Activated T-cell treated with anti-CD3 and anti-CD28 coated beads for 24 hours (primary cell): ENCODE measurements at places on chromosomes 7 and 10.

DNA sequence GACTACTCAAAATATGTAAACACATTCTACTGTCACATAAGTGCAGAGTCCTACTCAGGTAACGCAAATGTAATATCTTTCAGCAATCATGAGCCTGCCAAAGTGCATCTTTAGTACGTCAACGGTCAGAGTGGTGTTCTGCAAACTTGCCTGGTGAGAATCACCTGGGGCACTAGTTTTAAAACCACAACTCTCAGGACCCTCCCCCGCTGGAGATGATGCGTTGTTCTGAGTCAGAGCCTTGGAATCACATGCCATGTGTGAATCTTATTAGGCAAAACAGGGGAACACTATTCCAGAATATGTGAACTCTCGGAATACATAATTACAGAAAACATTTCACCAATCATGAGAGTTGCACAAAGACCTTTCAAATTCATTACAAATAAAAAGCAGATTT lies 115.7 kb downstream of the TPK1 start:
- DNase-seq = no peak

DNA sequence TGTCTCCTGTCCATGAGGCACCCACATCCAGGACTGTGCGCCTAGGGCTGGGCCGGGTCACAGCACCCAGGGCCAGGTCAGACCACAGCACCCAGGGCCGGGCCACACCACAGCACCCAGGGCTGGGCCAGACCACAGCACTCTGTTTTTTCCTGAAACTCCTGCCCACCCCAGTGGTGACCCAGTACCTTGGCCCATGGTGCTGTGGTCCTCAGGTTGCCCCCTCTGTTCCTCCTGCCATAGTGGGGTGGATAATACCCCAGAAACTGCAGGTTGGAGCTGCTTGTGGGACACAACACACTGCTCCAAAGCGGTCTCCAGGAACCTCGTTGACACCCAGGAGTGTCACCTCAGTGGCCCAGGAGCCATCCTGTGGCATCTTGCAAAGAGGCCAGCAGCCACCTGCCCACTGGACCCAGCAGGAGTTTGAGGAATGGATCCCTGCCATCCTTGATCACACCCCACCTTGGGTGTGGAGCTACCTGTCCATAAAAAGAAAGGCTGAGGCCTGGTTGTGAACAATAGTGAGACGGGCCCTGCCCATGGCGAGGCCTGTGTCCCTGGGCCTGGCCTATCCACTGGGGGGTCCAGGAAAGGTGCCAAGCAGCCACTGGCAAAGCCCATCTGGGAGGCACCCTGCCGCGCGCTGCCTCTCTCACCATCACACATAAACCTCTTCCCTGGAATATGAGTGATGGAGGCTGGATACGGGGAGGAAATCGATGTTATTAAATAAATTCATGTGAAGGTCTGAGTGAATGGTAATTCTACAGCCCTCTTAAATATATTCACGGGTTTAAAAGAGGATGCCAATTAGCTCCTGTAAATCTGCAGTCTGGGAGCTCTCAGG lies 89.0 kb downstream of the NKX6-2 start:
- DNase-seq = no peak

DNA sequence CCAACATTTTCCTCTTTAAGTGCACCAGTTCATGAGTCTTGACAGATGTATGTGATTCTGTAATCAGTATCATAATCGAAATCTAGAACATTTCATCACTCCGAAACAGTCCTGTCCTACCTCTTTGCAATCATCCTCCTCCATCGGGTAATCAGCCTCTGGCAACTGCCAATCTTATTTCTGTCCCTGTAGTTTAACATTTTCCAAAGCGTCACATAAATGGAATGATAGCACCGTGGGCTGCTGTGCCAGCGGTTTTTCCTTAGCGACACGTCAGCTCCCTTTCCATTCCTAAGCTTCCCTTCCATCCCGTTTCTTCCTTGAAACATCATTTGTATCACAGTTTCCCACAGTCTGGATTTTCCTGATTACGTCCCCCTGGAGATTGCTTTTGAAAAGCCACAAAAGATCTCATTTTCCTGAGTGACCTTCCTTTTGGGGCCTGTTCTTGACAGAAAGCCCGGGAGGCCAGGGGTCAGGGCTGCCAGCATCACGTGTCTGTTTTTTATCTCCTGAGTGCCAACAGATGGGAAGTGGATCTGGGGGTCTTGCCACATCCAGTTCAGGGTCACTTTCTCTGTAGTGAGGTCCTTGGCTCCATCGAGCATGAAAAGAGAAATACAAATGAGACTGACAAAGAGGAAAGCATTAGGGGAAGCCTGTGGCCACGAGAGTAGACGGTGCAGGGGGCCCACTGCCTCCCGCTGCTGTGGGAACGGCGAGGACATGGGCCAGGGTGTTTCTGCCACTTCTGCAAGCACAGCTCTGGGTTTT lies 31.6 kb downstream of the TMEM120A start:
- no peak for DNase-seq

DNA sequence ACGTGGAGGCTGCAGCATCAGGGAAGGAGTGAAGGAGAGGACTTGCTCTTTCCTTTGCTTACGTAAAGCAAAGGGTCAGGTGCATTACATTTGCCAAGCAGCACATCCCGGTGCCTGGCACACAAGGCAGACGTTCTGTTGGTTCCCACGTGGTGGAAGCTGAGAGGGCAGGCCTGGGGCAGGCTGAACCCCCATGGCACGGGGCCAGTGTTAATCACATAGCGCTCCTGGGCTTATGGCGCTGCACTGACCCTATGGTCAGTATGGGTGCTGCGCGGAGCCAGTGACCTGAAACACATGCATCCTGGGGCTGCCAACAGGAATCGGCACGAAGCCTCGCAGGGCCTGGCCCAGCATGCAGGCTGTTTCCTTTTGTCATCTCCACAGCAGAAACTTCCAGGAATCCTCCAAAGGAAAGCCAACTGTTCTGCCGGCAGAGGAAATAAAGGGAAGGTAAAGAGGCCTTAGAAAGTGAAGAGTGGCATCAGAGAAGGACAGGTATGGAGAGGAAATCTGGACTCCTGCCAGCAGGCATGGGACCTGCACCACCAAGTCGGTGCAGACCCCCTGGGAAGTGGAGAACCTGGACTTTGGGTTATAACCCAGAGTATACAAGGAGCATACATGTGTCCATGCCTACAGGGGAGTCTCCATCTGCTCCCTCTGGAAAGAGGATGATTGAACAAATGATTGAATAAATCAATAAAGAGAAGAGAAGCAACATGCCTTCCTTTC lies 560.2 kb downstream of the TCERG1L start:
- no peak for DNase-seq

GRCh38 chr7:47661051-47661714 lies 79.3 kb upstream of the TNS3 start:
- no peak for DNase-seq

GRCh38 chr7:45592230-45592991 lies 18.2 kb downstream of the ADCY1 start:
- no peak for DNase-seq

GRCh38 chr10:132110111-132110521 lies 44.4 kb downstream of the JAKMIP3 start:
- no peak for DNase-seq

DNA sequence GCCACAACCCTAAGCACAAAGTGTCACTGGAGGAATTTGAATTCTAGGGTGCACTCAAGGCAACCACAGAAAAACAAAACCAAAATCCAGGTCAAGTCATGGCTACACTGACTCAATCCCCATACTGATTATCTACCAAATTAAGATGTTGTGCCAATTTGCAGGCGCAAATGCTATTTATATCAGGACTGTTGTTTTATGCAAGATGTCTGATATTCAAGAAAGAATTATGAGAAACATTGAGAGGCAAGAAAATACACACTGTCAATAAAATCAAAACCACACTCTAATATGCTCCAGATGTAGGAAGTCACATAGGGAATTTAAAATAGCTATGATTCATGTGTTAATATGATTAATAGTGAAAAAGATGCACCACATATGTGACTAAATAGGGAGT lies 141.3 kb upstream of the MINDY3 start:
- no peak for DNase-seq

DNA sequence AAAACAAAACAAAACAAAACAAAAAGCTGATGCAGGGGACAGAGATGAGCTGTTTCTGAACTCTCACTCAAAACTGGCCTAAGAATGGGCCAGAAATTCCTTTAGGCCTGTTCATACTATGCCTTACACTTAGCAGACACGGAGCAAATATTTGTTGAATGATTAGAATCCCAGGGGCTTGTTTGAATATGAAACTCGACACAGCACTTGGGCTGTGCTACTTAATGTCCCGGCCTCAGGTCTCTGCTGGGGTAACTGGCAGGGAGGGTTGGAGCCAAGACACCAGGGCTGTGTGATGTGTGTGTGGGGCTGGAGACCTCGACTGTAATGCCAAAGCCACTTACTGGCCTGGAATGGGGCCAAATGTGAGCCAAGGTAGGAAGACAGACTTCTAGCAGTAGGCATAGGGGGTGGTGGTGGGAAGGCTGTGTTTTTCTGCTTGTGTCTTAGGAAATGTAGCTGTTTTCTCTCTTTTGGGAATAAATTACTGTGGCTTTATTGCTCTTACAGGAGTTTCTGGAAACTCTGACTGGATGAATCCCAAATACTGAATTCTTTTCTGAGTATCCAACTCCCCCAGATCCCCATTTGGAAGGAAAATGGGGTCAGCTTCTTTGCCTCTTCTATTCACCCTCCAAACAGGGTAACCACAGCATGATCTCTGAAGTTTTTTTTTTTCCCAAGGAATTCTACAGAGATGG lies 66.7 kb downstream of the EMX2 start:
- DNase-seq = no peak

GRCh38 chr7:114083166-114084001 lies 164.6 kb upstream of the PPP1R3A start:
- no peak for DNase-seq

GRCh38 chr7:140581411-140581810 lies 59.2 kb downstream of the DENND2A start:
- DNase-seq = no peak

- DNase-seq = no peak
Measured at GRCh38 chr7:18157233-18157632, 129.6 kb upstream of the PRPS1L1 start.

- DNase-seq = no peak
Measured at GRCh38 chr7:47347346-47347745, 234.6 kb downstream of the TNS3 start.

GRCh38 chr7:40808378-40808942 lies 673.7 kb downstream of the SUGCT start:
- DNase-seq = no peak

DNA sequence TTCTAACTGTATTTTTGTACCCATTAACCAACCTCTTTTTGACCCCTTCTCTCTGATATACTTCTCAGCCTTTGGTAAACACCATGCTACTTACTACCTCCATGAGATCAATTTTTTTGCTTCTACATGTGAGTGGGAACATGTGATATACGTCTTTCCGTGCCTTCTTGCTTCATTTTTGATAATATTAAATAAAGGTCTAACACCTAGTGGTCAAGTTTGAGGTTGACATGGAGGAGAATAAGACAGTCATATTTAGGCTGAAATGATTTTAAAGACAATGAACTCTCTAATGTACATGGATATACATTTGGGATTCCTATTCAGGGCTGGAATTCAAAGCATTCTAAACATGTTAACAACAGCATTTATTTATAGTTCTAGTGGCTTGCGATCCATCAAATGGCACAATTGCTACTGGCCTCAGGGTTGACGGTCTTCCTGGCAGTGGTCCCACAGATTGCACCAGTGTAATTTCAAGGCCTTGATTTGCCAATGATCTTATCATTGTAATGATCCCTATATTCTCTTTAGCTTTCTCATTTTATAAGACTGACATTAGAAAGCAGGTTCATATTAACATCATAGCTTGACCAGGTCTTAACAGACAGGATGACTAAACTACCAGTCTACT lies 315.9 kb upstream of the ETV1 start:
- DNase-seq = no peak

GRCh38 chr10:80708808-80709207 lies 171.1 kb downstream of the SH2D4B start:
- no peak for DNase-seq

GRCh38 chr7:55549457-55549856 lies 22.8 kb downstream of the VOPP1 start:
- DNase-seq = no peak

GRCh38 chr7:40758590-40758989 lies 623.8 kb downstream of the SUGCT start:
- no peak for DNase-seq

GRCh38 chr10:34015700-34016099 lies 681.2 kb upstream of the NRP1 start:
- no peak for DNase-seq
